ENCODE measurements at places on chromosomes 3 and 15.
A peak's percentile ranks its signal among the peaks of the same experiment; 100 is the strongest.

DNA sequence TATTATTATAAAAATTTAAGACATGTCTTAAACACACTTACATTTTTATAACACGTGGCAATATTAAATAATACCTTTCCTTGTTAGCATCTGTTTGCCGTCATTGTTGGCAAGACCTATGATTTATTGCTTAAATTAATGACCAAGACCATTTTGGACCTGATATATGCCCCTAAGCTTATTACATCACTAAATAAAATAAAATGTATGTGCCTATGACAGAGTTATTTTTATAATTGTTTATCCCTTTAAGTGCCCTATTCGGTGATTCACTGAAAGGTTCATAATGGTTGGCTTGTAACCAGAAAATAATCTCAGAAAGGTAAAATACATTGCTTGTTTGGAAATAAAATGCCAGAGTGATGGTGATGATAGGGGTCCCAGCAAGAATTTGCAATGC, 17.5 kb downstream of the CDIN1 start:
- DNase-seq, result no peak

- DNase-seq, result no peak
These were observed 43.1 kb upstream of the TOPAZ1 start for GRCh38 chr3:44198284-44199269.

DNA sequence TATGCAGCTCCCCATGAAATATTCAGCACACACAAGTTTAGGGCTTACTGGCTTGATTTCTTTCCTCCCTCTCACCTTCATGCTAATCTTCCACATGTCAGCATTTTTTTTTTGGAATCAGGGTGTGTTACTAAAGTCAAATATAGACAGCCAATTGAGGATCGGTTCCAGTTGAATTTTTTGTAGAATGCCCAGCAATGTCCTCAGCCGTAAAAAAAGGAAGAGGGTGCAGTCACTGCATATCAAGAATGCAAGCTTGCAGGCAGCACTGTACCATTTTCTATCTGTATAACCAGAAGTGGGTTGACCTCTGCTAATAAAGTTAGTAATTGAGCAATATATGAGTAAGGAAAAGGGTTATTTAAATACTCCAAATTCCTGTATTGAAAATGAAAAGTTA, 51.4 kb upstream of the CHMP2B start:
- DNase-seq, result no peak

GRCh38 chr15:76588811-76589747, 252.5 kb downstream of the ISL2 start:
- DNase-seq, result no peak

GRCh38 chr15:63797116-63797515, 36.6 kb downstream of the HERC1 start:
- DNase-seq, result no peak

DNA sequence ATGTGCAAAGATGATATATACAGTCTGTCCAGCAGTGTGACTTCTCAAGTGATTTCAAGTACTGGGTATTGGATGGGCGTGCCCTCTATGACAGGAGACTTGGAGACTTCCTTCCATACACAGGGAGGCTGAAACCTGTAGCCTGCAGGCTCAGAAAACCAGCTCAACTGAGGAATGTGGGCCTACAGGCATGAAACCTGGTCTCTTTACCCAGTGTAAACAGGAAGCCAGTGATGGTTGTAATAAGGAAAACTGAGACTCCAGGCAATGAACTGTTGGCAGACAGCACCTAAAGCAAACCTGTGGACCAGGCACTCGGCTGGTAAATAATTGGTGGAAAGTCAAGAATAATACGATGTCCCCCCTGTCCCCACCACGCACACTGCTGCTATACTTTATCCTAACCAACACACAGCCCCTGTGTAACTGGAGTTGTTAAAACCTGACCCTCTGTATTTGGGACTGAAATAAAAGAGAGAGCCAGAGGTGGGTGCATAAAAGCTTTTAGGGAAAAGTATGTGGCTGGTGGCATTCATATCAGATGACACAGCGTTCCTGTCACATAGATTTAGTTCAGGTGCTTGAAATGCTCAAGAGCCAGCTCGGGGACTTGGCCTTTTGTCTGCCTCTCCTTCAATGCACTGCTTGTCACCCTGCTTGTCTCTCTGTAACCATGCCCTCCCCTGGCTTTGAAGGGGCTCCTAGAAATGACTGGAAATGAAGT, 144.7 kb downstream of the TPRG1 start:
- peak; percentile 4 for DNase-seq

- DNase-seq, result no peak
These were observed 271.0 kb downstream of the GABRG3 start for GRCh38 chr15:27241943-27242342.

DNA sequence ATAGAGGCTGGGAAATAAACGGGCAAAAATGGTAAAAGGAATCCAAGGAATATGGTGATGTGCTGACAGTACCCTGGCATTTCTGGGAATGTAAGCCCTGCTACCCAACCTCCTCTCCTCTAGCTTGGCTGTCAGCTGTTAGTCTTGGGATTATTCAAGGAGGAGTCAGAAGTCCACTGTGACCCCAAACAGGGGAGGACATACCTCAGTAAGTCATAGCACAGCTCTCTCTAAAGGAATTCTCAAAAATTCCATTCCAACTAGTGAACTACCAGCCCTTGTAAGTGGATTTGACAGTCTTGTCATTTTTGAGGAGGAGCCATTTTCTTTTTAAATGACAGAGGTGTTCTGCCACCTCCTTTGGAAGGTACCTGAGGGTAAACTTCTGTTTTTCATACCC, 207.5 kb downstream of the PDCD6IP start:
- DNase-seq, result no peak

DNA sequence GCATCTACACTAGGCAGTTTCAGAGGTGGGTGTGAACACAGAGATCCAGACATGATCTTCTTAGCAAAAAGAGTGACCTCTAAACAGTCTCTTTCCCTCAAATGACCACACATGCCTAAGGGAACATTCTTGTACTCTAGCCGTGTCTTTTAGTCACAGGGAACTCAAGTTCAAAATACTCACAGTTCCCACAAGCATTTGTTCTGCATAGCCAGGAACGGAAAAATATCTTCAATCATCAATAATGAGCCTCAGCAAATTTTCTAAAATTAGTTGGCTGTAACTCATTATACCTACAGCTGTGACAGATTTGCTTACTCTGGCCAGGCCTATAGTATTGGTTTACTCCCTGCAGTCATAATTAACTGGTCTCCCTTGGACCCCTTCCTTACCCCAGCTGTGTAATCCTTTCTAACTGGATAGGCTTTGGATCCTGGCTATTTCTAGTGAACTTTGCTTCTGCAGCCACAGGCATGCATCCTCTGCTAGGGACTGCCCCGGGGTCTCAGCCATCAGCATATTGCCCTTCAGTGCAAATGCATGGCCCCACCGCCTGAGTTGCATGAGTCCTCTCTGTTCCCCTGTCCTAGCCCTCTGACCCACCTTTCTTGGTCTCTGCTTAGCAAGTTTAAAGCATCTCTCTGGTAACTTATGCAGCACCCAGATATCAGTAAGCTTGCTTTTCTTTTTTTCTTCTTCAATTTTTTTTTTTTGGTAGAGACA, 56.0 kb upstream of the HACD2 start:
- DNase-seq, result no peak

DNA sequence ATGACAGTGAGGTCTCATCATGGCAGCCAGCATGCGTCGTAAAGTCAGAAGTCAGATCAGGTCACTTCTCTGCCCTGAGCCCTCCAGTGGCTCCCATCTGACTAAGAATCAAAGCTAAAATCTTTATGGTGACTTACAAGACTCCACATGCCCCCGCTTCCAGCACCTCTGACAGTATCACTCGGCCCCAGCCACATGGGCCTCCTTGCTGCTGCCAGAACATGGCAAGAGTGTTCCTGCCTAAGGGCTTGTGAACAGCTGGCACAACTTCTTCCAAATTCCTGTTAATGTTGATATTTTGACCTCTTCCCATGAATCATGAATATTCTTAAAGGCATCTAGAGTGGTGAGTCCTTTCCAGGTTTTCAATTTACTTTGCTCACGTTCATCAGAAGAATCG, 20.5 kb downstream of the POLR2M start:
- DNase-seq, result no peak

DNA sequence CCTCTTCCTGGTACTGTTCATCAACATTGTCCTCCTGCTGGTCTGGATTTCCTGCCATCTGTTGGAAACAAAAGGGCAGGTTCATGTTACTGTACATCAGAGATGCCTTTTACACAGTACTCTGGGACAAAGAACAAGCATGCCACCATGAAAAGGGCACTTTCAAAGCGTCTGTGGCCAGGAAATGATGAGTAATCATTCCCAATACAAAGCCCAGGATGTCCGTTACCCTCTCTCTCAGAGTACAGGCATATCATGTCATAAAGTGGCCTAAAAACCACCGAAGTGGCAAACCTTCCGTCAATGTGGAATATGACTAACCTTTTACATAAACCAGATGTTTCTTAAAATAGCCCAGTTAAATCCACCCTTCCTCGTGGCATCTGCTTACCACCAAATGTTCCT, 71.2 kb downstream of the GOLIM4 start:
- DNase-seq, result peak; percentile 62

GRCh38 chr15:27017168-27017809, 46.3 kb downstream of the GABRG3 start:
- DNase-seq, result peak; percentile 62

DNA sequence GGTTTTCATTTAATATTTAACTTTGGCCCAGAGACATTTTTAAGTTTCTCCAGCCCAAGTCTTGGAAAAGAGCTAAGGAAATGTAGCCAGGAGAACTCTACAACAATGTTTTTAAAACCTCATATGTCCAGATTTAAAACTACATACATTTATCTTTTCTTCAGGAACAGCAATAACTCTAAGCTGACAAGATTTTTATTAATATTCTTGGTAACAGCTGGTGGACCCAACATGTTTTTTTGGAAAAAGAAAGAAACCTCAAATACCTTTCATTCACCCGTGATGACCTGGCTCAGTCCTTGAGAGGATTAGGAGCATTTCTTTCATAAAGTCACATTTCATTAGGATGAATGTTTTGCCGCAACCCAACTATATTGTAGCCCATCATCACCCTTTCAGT, 50.4 kb upstream of the CMSS1 start:
- DNase-seq, result no peak

GRCh38 chr15:22911306-22911705, 68.9 kb downstream of the CYFIP1 start:
- DNase-seq, result no peak

GRCh38 chr15:39613861-39614260, 33.0 kb downstream of the THBS1 start:
- no peak for DNase-seq

DNA sequence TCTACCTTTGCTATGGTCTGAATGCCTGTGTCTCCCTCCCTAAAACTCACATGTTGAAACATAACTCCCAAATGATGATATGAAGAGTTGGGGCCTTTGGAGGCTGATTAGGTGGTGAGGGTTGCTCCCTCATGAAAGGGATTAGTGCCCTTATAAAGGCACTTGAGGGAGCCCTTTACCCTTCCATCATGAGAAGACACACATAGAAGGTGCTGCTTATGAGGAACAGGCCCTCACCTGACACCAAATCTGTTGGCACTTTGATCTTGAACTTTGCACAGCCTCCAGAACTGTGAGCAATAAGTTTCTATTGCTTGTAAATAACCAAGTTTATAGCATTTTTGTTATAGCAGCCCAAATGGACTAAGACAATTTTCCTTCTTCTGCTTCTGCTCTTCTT, 76.2 kb upstream of the ADAMTS9 start:
- no peak for DNase-seq

DNA sequence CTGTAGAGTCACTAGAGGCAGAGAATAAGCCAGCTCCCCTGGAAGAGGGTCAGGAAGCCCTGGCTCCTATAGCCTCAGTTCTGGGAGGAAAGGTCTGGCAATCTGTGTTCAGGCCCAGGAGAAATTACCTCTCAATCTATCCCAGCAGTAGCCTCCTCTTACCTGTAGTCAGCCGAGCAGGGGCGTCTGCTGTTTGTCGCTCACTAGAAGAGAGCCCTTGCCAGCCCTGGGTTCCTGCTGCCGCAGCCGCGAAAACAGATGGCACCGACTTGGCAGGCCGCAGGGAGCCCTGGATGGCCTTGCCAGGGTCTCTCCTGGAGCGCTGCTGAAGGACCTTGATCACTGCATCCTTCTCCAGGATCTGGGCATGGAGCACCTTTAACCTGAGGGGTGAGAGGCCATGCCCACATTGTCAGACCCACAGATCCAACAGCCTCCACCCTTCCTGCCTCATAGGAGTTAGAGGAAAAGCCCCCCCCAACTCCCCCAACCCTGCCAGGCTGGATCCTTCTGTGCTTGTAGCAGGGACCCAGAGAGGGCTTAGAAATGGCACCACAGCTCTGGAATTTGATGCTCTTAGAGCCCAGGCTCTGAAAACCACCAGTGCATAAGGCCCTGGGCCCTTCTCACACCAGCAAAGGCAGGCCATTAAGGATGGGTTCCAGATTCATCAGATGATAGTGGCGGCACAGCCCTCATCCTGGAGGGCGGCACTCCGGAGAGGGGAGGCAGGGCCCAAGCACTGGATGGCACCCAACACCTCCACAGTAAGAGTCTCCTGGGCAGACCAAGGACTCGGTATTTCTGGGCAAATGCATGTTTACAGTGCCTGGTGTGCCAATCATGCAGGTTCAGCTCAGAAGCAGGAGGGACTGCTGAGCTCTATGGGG, 14.9 kb downstream of the AMOTL2 start:
- no peak for DNase-seq

- no peak for DNase-seq
These were observed 8.0 kb upstream of the CCDC50 start for GRCh38 chr3:191321019-191321767.

- DNase-seq, result no peak
These were observed 1.1 kb downstream of the DNAJB11 start for GRCh38 chr3:186571644-186572013.

- no peak for DNase-seq
These were observed 13.6 kb downstream of the RPAP1 start for GRCh38 chr15:41530363-41530956.

DNA sequence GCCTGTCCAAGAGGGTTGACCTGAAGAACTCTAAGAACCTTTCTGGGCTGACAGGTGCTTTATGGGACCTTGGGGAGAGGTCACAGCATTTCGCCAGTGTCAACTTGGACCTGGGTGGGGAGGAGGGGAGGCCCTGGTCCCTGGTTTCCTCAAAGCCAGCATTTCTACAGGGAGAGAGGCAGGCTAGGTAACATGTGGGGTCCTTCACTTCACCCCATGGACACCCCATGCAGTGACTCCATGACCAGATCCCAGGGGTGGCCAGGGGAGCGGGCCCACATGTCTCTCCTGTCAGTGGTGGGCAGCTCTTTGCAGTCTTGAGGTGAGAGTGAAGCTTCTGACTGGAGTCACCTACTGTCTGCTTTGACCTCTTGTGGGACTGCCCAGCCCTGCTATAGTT, 35.8 kb downstream of the GOLGA6L10 start:
- no peak for DNase-seq

DNA sequence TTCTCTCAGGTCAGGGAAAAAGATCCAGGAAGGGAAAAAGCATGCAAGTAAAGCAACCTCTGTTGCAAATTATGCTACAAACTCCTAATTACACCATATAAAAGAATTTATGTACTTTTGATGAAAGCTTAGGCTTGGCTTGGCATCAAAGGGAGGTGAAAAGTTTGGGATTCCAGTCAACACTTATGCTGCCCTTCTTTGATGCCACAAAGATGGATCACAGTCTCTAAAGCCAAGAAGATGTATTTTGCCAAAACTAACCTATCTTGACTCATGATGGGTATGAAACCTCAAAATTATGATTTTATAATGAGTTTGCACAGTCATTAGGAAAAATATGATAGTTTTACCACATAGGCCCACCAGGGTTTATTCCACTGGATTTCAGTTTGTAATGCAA, 101.0 kb upstream of the CCDC80 start:
- DNase-seq, result no peak
